ENCODE measurements at places on chromosomes 1 and 21.

GRCh38 chr1:11355559-11356475, 82.8 kb downstream of the UBIAD1 start:
- no peak for DNase-seq

- no peak for DNase-seq
Observed at GRCh38 chr21:27301220-27301619, 334.3 kb upstream of the ADAMTS5 start.

DNA sequence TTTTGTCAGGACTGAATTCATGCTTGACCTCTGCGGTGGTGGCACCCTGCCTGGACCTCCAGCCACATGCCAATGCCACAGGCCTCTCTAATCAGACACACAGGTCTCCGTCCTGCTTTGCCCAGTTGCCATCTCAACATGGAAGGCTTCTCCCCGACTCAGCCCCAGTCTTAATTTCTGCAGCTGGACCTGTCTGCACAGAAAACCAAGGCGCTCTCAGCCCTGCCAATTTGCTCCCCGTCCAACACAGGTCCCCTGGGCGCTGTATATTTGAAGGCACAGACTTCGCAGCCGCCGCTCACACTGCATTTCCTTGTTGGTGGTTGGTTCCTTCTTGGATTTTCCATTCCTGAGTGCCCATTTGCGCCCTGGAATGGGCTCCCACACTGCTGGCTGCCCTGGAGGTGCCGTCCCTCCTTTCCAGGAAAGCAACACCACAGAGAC, 28.0 kb upstream of the PLEKHG5 start:
- DNase-seq, result no peak

- DNase-seq, result no peak
Observed at GRCh38 chr1:230737622-230738262, 9.4 kb upstream of the CAPN9 start.

- no peak for DNase-seq
Observed at GRCh38 chr1:161492827-161493226, 12.4 kb upstream of the FCGR2A start.

GRCh38 chr1:228096416-228097332, 6.5 kb downstream of the C1orf35 start:
- DNase-seq, result no peak

DNA sequence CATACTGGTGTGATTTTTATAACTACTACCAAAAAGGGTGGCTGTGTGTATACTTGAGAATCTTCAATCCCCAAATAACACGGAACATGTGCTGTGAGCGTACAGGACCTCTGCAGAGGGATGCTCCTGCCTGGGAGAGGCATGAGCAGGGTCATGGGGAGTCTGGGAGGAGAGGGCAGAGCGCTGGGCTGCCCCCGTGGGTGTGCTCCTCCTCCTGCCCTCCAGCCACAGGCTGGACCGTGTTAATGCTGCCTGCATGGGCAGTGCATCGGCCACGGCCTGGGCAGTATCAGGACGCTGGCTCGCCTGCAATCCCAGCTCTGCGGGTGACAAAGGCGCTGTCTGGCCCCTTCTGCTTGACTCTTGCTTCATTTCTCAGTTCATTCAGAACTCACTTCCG, 6.2 kb downstream of the CEP104 start:
- DNase-seq, result no peak

DNA sequence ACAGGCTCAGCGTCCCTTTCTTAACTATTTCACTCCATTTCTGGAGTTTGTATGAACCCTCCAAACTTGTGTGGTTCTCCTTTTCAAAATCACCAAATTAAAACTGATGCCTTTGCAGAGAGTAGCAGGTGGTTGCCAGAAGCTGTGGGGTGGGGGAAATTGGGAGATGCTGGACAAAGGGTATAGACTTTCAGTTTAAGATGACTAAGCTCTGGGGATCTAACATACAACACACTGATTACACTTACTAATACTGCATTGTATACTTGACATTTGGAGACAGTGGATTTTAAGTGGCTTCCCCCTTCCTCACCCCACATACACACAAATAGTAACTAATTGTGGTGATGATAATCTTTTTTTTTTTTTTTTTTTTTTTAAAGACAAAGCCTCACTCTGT, 11.1 kb upstream of the SCYL3 start:
- no peak for DNase-seq

- no peak for DNase-seq
Observed at GRCh38 chr1:96363826-96364225, 357.8 kb upstream of the PTBP2 start.

GRCh38 chr1:102546251-102546650, 549.5 kb upstream of the OLFM3 start:
- no peak for DNase-seq

- DNase-seq, result no peak
Observed at GRCh38 chr1:224751624-224752311, 135.7 kb downstream of the CNIH3 start.

GRCh38 chr1:15123270-15123669, 30.3 kb upstream of the TMEM51 start:
- DNase-seq, result no peak

- DNase-seq, result no peak
Observed at GRCh38 chr1:215890438-215890837, 323.3 kb downstream of the KCTD3 start.

GRCh38 chr1:41695118-41695745, 210.7 kb upstream of the EDN2 start:
- DNase-seq, result no peak

- DNase-seq, result no peak
Observed at GRCh38 chr1:63746129-63746864, 27.5 kb upstream of the ROR1 start.

DNA sequence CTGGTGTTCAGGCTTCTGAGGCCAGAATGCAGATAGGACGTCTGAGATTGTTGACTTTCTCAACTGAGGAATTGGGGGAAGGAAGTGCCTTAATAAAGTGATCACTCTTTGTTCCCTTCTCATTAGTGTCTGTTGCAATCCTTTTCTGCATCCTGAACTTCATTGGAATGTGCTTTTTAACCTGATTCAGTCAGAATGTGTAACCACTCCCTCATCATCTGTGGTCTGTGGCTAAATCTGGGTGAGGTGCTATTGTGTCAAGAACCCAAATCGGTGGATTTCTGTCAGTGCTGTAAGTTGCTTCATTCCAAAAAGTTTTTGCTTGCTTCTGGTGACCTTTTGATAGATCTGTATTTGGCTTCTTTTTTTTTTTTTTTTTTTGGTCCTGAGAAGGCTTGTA, 38.2 kb downstream of the ARID1A start:
- DNase-seq, result peak; percentile 40
